ENCODE measurements at places on chromosomes 1 and 21.

- ATAC-seq, result peak; percentile 80
Measured at GRCh38 chr1:38029685-38030511, 16.7 kb downstream of the POU3F1 start.

GRCh38 chr1:155322571-155322952, 1.9 kb downstream of the RUSC1 start:
- no peak for ATAC-seq

- ATAC-seq, result no peak
Measured at GRCh38 chr21:37008724-37009123, 2.2 kb downstream of the RIPPLY3 start.

DNA sequence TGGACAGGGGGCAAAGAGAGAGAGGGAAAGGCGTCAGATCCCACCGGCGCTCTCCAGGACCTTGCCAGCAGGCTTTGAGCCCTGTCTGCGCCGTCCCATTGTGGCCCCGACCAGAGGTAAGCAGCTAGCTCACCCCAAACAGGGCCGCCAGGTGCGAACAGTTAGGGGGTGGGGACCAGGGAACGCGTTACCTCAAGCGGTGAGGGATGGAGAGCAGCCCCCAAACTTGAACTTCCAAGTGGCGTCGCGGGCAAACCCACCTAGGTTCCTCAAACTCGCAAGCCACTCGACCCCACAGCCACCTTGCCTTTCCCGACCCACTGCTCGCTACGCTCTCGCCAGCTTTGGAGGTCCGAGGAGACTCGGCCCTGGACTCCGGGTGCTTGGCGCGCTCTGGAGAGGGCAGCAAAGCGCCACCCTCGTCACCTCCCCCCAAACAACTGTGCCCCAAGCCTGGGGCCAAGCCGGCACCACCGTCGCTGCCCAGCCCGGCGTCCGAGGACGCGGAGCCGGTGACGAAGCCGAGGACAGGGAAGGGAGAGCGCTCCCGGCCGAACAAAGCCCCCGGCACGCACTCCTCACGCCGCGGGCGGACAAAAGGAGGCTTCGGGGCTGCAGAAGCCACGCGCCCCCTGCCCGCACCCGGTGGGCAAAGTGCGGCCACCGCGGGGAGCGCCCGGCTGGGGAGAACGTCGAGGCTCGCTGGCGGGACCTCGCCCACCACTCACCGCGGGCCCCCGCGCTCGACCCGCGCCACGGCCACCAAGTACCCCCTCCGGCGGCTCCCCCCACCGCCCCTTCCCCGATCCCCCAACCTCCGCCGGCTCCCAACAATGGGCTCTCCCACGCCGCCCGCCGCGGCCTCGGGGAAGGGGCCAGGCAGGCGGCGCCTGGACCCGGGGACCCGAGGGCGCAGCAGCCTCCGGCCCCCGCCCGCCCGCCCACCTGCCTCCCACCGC, 976 bp downstream of the SSBP3 start:
- peak; percentile 16 for ATAC-seq

GRCh38 chr21:39966786-39967185, 99.5 kb downstream of the PCP4 start:
- no peak for ATAC-seq

DNA sequence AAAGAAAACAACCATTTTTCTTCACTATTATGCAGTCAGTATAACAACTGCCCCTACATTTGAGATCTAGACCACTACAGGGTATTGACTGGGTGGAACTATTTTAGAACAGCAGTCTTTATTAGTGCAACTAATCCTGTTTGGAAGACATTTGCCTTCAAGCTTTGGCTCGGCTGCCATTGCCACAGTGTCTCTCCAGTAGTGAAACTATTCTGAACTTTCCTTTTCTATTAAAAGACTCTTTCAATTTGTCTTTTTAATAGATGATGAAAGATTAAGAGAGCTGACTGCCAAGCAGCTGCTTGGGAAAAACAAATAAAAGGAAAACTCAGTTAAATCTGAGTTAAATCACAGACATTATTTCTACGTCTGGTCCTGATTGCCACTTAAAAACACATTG, 49.3 kb downstream of the LPGAT1 start:
- peak; percentile 55 for ATAC-seq

DNA sequence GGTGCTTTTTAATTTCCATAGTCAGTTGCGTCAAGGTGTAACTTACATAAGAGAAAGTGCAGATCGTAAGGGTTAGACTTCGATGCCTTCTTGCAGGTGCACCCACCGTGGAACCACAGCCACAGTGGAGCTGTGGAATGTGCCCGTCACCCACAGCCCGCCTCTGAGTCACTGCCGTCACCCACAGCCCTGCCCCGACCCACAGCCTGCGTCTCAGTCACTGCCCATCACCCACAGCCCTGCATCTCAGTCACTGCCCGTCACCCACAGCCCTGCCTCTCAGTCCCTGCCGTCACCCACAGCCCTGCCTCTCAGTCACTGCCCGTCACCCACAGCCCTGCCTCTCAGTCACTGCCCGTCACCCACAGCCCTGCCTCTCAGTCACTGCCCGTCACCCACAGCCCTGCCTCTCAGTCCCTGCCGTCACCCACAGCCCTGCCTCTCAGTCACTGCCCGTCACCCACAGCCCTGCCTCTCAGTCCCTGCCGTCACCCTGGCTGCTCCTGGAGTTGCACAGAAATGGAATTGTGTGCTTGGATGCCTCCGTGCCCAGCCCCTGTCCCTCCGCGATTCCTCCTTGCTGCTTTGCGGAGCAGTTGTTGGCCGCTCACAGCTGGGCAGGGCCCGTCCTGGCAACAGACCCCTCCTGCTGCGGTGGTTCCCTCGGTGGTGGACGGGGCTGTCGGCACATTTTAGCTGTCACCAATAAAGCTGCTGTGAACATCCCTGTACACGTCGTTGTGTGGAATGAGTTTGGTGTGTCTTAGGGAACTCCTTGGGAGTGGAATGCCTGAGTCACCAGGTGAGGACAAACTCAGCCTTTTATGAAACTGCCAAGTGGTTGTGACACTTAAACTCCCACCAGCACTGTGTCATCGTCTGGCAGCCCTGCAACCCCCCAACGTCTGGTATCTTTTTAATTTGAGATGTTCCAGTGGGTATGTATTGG, 44.9 kb upstream of the COL6A2 start:
- no peak for ATAC-seq

DNA sequence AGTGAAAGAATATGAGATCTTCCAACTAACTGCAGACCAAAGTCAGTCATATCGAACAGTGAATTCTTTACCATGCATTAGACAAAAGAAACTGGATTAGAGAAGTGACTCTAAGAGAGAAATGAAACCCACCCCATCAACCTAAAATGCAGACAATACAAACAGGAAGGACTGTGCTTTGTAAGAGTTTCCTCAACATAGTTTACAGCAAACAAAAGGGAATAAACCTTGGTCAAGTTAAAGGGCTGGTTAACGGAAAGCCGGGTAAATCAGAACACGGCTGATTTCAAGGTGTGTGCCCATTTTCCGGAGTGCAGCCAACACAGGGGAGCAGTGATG, 39.2 kb downstream of the SIPA1L2 start:
- ATAC-seq, result no peak

- ATAC-seq, result no peak
Measured at GRCh38 chr1:183817576-183818288, 12.8 kb downstream of the RGL1 start.

DNA sequence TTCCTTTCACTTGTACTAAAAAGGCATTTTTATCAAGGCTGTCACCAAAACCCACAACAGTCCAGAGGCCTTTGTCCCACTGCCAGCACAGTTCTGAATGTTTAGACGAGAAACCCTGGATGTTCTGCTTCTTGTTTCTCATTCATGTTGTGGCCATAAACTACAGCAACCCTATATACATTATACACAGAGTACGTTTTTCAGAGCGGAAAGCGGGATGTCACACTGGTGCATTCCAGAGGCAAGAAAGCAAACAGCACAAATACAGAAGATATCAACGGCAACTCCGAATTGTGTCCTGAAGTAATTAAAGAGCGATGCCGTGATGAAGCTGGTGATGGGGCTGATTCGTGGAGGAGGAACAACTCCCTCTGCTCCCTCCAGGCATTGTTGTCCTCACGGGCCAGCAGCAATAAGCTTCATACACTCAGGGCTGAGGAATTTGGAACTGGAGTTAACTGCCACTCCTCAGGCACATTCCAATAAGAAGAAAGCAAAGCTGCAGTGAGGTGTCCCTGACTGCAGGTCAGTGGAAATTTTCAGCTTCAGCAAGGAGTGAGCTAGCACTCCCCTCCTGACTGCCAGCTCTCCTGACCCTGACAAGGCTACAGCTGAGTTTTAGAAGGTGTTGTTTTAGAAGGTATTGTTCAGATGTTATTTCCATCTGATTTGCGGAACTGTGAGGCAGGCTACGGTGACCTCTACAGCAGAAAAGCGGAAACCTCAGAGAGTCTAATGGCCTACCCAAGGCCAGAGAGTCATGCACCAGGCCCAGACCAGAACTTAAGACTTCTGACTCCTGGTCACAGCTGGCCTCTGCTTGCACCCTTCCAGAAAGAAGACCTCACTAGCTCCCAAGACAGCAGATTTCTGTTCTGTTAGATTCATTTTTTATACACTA, 149.0 kb downstream of the TGFBR3 start:
- peak; percentile 66 for ATAC-seq

DNA sequence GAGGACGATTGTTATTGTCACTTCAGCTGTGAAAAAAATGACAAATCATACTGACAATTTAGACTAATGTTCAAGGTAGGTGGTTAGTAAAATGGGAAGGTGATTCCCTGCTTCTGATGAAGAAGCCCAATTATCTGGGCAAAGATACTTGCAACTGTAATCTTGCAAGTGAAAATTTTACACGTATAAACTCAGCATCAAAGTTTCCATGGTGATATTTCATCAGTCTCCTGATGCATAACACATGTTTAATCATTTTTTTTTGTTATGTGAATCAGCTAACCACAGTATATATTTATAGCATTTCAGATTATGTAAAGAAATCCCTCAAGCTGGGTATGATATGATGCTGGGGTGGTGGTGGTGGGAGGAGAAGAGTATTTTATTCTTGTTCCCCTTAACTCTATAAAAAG, 16.4 kb upstream of the KCNK1 start:
- ATAC-seq, result peak; percentile 48

- ATAC-seq, result peak; percentile 40
Measured at GRCh38 chr21:32516756-32517649, 68.3 kb downstream of the TCP10L start.

- ATAC-seq, result no peak
Measured at GRCh38 chr1:54812801-54813484, 11.8 kb upstream of the TTC22 start.

DNA sequence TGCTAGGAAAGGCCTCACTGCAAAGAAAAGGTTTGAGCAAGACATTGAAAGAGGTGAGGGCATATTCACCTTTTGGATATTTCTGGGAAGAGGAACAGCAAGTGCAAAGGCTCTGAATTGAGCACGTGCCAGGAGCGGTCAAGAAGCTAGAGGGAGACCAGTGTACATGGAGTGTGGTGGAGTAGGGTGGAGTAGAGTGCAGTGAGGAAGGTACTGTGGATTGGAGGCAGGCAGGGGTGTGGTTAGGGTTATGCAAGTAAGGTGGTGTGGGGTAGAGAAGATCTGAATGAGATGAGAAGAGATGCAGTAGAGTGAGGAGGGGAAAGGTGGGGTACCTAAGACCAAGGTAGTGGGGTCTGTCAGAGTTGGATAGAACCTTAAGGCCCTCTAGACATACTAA, 119.6 kb downstream of the OMA1 start:
- ATAC-seq, result no peak

GRCh38 chr1:78145105-78145580, 99.4 kb downstream of the GIPC2 start:
- ATAC-seq, result peak; percentile 71

GRCh38 chr1:178530037-178530402, 17.1 kb downstream of the TEX35 start:
- peak; percentile 65 for ATAC-seq

GRCh38 chr1:167223144-167224103, 2.7 kb downstream of the POU2F1 start:
- no peak for ATAC-seq

- ATAC-seq, result no peak
Measured at GRCh38 chr1:29267321-29268070, 31.2 kb downstream of the PTPRU start.

- ATAC-seq, result peak; percentile 71
Measured at GRCh38 chr1:246483569-246483933, 23.5 kb downstream of the SMYD3 start.

DNA sequence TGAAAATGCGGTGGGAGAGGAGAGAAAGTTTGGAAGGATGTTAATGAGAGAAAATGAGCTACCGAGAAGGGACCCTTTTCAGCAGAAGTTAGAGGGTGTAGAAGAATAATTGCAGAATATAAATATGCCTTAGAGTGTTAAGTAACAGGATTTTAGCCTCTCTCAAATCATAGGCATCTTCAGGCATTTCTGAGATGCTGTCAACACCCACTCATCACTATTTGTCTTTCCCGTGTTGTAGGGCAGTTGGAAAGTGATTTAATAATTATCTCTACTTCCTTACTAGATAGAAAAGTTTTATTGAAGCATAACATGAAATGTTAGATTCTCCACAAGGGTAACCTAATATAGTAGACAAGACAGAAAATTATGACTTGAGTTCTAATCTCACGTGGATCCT, 96.4 kb upstream of the RGS4 start:
- ATAC-seq, result peak; percentile 15

GRCh38 chr1:218717575-218717974, 372.4 kb downstream of the TGFB2 start:
- 0 out of 3 replicates have a peak, but pooled peaks have one; percentile 41 for ATAC-seq

DNA sequence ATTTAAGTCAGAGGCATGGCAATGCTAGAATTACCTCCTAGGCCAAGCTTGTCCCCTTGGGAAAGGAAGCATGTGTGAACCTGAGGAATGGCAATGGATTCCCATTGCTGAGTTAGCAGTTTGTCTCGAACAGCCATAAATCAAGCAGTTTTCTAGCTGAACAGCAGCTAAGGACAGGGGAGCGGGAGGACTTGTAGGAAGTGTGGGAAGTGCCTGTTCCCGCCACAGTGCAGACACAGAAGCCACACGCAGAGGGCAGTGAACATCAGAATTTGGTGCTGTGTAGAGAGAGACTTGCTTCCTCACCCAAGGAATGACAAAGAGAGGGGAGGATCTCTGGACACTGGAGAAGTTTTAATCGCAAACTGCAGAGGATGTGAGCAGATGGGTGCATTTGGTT, 3.8 kb downstream of the PHGDH start:
- ATAC-seq, result no peak

DNA sequence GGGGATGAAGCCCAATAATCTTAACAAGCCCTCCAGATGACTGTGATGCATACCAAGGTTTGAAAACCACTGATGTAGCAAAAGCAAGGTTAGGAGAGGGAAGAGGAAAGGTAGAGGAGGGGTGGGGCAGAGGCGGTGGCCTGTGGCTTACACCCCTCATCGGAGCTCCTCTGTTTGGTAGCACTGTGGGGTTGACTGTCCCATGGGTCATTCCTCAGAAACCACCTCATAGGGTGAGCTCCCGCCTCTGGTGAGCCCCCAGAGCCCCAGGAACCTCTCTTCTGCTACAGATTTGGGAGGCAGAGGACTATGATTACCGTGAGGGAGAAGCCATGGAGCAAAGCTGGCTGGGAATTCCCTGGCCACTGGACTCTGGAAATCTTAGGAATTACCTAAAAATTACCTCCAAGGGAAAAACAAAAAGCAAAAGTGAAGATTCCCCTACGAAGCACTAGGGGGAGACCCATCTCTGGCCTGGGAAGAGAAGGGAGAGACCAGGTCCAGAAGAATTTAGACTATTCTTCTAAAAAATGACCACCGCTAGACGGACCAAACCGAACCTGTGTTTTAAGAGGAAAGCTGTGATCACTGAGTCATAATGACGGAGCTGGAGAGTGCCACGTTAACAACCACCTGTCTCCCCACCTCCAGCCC, 1.5 kb upstream of the RASSF5 start:
- ATAC-seq, result no peak

Data from SK-N-SH treated with all-trans-retinoic acid at 6 μM for 48 hours (cell line).